ENCODE measurements at places on chromosomes 1 and 21.

DNA sequence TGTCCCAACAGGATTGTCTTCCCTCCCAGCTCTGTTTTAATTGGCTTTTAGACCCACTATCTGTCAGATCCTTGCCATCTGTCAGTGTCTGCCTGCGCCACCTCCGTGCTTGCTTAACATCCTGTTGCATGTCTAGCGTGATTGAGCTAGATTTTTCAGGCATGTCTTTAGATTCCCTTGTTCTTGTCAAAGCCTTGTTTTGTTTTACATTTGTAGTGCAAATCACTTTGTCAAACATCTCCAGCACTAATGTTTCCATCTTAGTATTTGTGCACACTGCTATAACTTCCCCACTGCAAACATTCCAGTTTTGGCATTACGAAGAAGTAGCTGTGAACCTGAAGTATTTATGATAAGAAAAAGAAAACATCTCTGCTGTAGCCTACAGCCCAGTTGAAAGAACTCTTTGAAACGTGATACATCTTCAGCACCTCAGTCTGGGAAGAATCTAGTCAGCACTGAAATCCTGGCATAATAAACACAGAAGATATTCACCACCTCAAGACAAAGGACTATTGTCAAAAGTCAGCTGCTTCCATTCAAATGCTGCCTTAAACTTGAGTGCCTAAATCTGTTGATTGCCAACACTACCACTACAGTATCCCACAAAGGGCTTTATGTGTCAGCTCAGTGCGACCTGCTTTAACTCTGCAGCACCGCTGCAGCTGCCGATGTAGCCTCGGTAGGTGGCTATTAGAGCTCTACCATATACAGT, 105.0 kb downstream of the FNBP1L start:
- no peak for DNase-seq

DNA sequence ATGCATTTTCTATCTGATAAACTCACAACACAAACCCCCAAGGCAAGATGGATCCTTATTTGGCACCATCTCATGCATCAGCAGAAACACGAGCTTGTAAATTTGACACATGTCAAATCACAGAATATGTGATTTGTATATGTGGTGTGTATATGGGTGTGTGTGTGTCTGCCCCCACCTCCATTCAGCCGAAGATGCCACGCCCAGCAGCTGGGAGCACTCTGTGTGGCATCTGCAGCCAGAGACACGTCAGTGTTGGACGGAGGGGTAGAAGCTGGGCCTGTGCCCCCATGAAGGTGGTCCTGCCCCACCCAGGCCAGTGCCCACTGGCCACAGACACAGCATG, 108.4 kb downstream of the CAPN8 start:
- no peak for DNase-seq

- no peak for DNase-seq
Observed at GRCh38 chr1:24244519-24245268, 57.6 kb upstream of the IFNLR1 start.

- no peak for DNase-seq
Observed at GRCh38 chr1:162391790-162392563, 10.4 kb downstream of the C1orf226 start.

GRCh38 chr1:49297783-49298182, 521.1 kb upstream of the BEND5 start:
- no peak for DNase-seq

- no peak for DNase-seq
Observed at GRCh38 chr1:104459886-104460285, 710.2 kb downstream of the AMY1C start.

- no peak for DNase-seq
Observed at GRCh38 chr1:152858062-152858461, 1.7 kb upstream of the LCE7A start.

DNA sequence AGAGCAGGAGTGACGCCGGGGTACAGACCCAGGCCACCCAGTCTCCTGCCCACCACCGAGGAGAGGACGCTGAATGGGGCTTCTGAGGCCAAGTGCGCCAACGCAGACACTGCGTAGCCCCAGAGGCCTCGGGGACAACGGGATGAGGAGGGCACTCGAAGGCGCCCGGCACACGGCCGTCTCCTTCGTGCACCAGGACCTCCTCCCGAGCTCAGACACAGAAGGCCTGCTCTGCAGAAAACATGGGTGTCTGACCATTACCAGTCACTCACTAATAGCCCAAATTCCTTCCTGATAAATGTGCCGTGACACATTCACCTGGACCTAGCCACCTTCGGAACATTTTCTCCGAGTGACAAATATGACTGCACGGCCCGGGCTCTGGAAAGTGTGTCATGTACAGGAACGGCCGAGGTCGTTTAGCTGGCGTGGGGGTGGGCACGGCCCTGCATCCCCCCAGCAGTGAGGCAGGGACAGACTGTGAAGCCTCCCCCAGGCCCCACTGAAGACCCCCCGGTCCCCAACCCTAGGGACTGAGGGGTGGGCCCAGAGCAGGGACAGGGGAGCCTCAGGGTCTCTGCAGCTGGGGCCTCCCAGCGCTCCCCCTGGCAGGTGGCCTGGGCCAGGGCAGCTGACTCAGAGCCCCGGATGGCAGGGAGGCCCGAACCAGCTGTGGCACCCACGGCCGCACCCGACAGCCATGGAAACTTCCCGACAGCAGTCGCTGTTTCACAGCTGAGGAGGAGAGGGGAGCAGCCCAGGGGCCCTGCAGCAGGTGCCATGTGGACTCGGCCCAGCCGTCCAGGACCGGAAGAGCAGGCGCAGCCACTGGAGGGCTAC, 16.7 kb upstream of the COL6A2 start:
- DNase-seq = no peak

GRCh38 chr1:246503341-246503740, 3.7 kb downstream of the SMYD3 start:
- no peak for DNase-seq

DNA sequence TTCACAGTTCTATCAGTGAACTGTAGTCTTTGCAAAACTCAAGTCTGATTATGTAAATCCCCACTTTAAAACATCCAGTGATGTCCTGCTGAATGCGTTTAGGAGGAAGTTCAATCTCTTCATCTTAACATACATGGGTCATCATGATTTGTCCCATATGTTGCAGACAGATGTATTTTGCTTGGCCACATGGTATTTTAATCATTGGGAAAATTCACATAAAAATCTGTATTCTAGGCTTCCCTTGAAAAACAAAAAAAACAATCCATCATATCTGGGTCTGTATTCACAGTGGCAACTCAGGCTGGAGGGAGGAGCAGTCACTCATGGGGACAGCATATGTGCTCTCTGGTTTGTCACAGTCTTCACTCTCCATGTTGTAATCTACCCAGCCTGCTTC, 44.8 kb upstream of the CDC7 start:
- no peak for DNase-seq

DNA sequence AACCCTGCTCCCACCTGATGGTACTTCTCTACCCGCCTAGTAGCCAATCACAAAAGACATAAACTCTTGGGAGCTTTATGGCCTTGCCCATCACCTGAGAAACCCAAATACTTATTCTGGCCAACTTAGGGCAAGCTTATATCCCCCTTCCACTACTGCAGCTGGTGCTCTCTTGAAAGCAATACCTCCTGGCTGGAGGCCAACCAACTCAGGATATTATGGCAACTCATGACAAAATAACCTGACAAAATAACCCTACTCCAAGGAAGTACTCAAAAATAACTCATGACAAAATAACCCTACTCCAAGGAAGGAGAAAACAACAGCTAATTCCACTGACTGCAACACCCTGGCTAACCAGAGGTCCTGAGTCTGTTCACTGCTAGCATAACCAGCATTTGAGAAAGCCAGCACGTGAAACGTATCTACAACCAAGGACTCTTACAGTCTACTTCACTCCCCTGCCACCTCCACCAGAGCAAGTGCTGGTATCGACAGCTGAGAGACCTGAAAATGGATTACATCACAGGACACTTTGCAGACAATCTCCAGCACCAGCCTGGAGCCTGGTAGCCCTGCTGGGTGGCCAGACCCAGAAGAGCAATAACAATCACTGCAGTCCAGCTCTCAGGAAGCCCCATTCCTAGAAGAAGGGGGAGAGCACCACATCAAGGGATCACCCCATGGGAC, 179.9 kb downstream of the COL24A1 start:
- DNase-seq = no peak

GRCh38 chr1:96962216-96962615, 240.6 kb downstream of the PTBP2 start:
- no peak for DNase-seq

- no peak for DNase-seq
Observed at GRCh38 chr1:228038387-228039005, 31.7 kb downstream of the WNT3A start.
